ENCODE measurements at places on chromosomes 1 and 21.
A peak's percentile ranks its signal among the peaks of the same experiment; 100 is the strongest.

- no peak for DNase-seq
Measured at GRCh38 chr21:43743947-43744346, 25.0 kb downstream of the PDXK start.

GRCh38 chr1:119656410-119656955 is 8.4 kb upstream of the ZNF697 start:
- no peak for DNase-seq

GRCh38 chr1:27496604-27497155 is 6.7 kb upstream of the WASF2 start:
- no peak for DNase-seq

- DNase-seq, result no peak
Measured at GRCh38 chr21:46385846-46386733, 62.1 kb downstream of the PCNT start.

DNA sequence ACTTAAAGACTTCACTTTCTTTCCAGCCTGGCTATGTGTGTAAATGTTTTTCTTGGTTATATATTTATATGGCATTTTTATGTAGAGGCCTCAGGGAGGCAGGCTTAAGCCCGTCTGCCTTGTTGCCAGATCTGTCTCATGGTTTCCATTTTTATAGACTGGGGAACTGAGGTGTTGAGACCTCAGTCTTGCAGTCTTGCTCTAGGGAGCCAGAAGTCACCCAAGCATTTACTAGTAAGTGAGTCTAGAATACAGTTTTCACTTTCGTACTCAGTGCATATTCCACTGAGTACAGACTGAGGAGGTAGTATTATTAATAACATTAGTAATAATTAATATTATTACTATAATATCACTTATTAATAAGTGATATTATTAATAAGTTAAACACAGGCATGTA is 161.4 kb downstream of the UCK2 start:
- DNase-seq, result no peak

- no peak for DNase-seq
Measured at GRCh38 chr1:168361252-168361651, 80.6 kb downstream of the TBX19 start.

DNA sequence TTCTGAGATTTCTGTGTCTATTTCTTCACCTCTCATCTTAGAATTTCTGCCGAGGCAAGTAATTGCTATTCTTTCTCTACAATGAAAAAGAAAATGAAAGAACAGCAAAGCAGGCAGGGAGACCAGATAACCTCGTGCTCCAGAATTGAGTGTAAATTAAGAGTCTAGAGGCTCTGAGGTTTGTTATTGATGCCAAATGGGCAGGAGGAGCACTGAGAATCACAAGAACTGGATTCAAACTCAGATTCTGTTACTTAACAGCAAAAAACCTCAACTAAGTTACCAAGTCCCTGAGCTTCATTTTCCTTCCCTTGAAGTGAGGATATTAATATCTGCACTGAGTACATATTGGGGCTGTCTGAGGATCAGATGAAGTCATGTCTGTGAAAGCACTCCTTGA is 5.5 kb upstream of the DDR2 start:
- DNase-seq, result no peak

DNA sequence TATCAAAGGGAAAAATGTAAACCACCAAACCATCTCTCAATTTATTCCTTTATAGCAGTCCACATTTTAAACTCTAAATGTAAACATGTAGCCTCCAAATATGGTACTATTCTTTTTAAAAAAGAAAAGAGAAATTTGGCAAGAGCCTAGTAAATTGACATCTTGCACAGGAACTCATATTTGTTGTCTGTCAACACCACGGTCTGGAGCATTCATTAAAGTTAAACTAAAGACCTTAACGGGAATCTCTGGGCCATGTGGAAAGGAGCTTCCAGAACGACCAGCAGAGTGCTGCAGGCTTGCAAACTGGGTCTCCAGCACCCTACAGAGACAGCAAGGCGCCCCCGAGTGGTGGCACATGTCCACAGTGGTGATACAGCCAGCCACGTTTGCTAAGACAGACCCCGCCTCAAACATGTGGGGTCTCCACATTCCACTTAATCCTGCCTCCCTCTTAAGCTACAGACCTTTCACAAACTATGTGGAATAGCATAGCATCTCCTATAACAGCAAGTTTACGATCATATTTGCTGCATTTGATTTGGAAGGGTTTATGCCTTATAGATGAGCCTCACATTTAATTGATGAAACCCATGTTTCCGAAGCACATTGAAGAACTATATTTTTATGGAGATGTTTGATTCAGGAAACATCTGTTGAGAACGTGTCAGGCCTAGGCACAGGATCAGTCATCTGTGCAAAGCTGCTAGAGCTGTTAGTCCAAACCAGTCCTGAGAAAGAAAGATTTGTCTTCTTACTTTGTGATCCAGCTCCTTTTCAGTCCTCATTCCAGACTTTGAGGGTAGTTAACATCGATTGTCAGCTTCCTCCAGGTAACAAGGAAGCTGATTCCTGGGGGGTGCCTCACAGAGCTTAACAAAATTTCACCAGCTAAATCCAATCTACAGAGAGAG is 96.4 kb upstream of the BACE2 start:
- DNase-seq, result peak; percentile 24

DNA sequence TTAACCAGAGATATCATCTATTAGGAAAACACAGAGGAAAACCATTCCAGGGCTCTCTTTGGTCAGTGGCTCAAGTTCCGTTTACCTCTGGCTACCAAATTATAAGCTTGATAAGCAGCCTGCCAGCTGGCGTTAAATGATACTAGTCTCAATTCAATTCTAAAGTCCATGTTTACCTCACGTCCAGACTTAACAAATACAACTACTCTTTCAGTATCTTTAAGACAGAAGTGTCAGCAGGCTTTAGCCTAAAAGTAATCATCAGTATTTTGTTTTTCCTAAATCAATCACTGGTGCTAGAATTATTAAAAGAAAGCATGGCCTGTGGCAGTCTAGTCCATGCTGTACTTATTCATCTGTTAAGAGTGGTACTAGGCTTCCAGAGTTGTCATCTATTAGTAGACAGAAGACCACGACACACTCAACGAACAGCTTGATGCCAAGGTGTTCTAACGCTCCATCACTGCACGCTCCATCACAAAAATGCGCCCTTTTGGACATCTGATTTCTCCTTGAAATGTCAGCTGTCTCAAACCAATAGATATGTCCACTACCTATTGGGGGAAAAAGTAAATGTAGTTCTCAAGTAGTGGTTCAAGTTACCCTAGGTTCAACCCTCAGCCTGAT is 1.5 kb downstream of the IVNS1ABP start:
- DNase-seq, result no peak

DNA sequence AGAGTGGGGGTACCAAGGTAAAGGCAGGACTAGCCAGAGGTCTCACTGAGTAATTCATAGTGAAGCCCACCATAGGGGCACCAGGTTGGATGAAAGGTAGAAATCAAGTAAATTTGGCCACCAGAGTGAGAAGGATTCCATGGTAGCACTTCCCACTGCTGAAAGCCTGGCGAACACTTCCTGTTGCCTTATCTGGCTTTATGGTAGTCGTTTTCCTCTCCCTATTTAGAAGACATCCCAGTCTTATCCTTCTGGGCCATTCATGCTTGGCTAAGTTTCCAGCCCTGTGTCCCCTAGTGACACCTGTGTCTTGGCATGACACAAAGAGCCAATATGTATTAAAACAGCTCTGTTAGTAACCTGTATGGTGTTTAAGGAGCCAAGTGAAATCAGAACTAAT is 74.3 kb upstream of the SIPA1L2 start:
- no peak for DNase-seq

DNA sequence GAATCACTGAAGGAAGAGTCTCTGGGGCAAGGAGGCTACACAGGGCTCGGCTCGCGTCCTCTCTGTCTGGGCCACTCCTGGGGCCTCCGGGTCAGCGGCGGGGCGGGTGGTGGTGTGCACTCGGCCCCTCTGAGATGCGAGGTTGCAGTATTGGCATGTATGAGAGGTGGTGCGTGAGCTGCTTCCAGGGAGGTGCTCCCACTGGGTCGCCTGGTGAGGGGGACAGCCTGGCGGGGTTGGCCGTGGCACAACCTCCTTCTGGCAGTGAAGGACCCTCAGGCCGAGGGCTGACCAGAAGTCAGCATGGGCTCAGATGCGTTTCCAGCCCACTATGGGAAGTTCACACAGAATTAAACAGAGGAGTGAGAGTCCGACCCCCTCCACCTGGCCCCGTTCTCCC is 38.5 kb upstream of the COL18A1 start:
- no peak for DNase-seq

DNA sequence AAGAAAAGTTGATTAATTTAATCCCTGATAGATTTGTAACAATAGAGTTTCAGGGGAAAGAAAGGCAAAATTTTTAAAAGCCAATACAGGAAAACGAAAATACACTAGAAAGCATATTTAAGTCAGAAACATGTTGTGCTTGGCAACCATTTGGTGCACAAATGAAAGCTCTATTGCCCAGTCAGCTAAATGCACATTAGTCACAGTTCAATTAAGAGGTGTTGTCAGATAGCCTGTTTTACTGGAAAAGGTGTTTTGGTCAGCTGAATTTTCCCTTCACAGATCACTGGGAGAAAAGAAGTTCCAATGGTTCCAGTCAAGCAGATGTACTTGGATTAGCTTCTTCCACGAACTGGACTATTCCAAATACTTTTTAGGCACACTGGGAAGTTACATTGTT is 25.4 kb downstream of the RGS4 start:
- DNase-seq, result no peak

DNA sequence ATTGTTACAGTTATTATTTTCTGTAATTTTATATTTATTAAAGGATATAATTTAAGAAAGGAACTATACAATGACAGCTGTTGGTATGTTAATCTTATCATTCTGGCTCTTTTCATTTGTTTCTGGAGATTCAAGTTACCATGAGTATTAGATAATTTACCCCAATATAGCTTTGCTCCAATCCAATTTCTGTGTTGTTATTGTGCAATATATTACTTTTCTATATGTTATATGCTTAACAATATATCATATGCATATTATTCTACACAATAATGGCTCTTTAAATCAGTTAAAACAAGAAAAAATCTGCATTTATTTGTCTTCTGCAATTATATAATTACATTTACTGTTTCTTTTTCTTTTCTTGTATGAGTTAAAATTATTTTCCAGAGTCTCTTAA is 1650.9 kb downstream of the BRINP3 start:
- no peak for DNase-seq

GRCh38 chr1:199751506-199751905 is 276.0 kb upstream of the NR5A2 start:
- DNase-seq, result no peak

DNA sequence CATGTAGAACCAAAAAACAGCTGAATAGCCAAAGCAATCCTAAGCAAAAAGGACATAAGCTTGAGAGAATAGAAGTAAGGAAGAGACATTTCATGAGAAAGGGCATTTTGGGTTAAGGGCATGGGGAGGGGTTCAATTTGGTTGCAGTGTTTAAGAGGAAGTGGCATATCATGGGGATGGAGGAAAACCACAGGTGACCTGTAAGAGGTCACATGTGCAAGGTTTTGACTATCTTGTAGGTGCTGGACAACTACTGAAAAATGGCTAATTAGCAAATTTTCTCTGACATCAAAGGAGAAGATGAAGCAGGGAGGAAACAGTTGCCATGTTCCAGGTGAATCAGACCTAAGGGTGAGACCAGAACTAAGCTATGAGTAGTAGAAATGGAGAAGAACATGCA is 31.3 kb upstream of the ROR1 start:
- DNase-seq, result no peak

- DNase-seq, result no peak
Measured at GRCh38 chr1:246622035-246622652, 55.9 kb downstream of the CNST start.

- no peak for DNase-seq
Measured at GRCh38 chr1:68230484-68230802, 1.9 kb downstream of the WLS start.

DNA sequence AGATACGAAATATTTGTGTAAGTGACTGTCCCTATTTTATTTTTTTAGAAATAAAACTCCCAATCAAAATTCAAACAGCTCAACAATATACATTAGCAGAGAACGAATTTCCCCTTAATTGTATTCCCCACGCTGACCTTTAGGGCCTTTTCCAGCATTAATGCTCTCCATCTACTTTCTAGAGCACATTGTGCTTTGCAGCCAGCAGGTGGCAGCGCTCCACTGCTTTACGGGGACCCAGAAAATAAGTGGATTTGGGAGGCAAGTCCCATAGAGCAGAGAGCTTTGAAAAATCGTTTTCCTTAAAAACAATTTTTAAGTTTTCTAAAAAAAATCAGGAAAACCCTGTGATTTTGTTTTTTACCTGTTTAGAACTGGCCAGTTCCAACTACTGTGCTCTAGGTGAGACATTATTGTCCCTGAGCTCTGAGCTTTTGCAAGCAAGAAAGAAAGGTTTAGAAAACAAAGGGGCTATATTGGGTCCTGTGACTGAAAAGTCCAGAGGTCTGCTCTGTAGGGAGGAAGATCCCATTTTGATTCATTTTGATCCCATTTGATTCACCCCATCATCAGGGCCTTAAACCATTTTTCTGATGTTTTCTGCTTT is 144.4 kb upstream of the ZNF644 start:
- DNase-seq, result peak; percentile 48

DNA sequence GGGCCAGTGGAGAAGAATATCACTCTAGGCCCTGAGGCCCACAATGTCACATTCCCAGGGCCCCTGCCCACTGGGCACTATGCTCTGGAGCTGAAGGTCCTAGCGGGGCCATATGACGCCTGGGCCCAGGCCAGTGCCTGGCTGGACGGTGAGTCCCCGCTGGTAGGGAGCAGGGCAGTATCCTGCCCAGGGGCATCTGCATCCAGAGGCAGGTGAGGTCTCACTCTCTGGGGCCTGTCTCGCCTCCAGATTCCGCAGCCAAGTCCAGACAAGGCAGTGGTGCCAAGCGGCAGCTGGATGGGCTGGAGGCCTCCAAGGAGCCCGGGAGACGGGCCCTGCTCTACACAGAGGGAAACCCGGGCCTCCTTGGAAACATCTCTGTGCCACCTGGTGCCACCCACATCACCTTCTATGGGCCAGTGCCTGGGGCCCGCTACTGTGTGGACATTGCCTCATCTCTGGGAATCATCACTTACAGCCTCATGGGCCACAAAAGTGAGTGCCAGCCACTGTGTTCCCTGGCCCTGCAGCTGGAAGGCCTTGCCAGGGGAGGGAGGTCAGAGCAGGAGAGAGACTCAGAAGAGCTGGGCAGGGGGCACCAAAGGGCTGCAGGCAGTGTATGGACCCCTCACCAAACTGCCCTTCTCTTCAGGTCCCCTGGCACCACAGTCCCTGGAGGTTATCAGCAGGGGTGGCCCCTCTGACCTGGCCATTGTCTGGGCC is 11.1 kb upstream of the PTPN7 start:
- DNase-seq, result no peak

Measured in NCI-H1417 (cell line).